ENCODE measurements at places on chromosomes 1 and 21.

GRCh38 chr1:25515033-25515432 lies 28.4 kb upstream of the LDLRAP1 start:
- DNase-seq, result no peak

DNA sequence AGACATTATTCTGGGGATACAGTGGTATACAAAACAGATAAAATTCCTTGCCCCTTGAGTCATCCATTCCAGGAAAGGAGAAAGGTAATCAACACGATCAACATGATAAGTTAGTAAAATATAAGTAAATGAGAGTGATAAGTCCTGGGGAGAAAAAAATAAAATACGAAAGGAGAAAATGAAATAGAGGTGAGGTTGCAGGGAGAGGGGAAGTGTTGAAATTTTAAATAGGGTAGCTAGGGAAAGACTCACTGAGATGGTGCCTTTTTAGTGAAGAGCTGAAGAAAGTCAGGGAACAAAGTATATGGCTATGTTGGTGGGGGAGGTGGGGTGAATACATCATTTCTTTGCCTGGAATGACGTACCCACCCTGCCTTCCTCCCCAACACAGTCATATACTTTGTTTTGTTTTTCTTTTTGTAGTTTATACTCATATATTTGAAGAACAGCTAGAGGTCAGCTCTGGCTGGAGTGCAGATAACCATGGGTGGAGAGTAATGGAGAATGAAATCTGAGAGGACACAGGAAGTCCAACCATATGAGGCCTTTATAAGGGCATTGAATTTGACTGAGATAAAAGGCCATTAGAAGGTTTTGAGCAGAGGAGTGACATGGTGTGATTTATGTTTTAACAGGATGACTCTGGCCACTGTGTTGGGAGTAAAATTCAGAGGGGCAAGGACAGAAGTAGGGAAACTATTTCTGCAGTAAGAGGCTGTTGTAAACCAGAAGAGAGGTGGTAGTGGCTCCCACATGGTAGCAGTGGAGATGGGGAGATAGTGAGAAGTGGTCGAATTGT lies 54.8 kb downstream of the OSBPL9 start:
- DNase-seq, result no peak

GRCh38 chr1:156703741-156704140 lies 1.6 kb downstream of the CRABP2 start:
- no peak for DNase-seq

- no peak for DNase-seq
These were observed 7.7 kb downstream of the TLR5 start for GRCh38 chr1:223135176-223135942.

DNA sequence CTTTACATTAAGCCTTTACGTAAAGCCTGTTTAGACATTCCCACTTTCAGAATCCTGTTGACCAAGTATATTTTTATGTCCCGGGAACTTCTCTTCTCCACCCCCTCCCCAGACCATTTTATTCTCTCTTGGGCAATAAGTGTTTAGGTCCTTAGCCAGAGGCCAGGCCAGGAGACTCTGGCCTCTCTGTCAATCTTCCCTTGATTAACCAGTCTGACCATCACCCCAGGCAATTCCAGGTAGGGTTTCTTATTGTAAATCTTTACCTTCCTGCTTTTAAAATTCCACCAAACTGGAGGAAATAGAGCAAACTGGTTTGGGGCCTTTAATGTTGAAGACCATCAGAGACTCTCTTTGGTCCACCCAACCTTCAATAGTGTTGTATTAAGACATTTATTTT lies 12.2 kb upstream of the IFI6 start:
- no peak for DNase-seq

GRCh38 chr1:114758256-114758832 lies 560 bp upstream of the CSDE1 start:
- no peak for DNase-seq

GRCh38 chr1:64437453-64437852 lies 32.5 kb upstream of the CACHD1 start:
- DNase-seq, result no peak

- DNase-seq, result no peak
These were observed 6.8 kb downstream of the TMEM9 start for GRCh38 chr1:201147396-201148015.

DNA sequence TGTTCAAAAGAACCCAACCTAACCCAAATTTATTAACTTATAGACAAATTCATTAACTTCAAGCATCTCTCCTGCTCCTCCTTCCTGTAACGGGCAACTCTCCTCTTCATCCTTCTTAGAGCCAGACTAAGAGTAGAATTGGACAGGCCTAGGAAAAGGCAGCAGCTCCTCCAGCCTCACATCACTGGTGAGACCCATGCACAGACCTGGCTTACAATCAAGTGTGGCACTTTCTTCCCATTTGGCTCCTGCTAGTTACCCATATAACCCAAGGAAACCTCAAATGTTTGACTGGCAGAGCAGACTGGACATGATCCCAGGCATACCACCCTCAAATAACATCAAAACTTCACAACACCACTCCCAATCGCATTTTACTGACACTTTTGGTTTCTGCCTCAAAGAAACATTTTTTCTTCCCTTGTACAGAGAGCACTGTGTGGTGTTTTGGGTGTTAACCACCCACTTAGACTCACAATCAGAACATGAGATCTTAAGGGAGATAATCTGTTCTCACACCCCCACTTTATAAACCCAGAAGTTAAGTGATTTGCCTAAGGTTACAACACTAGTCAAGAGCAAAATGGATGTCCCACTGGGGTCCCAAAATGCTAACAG lies 101.4 kb downstream of the SIPA1L2 start:
- DNase-seq, result no peak

DNA sequence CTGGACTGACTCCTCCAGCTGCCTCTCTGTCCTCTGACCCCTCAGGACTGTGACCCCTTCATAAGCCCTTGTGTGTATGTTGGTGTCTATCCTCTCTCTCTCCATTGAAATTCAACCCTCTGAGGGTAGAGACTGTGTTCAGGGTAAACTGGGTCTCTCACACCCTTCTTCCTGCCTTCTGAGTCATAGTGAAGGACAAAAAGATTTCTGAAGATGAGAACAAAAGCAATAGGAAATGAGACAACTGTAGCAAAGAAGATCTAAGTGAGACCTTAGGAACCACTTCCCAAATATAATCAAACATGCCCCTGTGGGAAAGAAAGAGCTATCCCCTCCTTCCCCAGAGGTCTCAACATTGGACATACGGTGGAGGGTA lies 16.9 kb downstream of the NUAK2 start:
- DNase-seq, result no peak

DNA sequence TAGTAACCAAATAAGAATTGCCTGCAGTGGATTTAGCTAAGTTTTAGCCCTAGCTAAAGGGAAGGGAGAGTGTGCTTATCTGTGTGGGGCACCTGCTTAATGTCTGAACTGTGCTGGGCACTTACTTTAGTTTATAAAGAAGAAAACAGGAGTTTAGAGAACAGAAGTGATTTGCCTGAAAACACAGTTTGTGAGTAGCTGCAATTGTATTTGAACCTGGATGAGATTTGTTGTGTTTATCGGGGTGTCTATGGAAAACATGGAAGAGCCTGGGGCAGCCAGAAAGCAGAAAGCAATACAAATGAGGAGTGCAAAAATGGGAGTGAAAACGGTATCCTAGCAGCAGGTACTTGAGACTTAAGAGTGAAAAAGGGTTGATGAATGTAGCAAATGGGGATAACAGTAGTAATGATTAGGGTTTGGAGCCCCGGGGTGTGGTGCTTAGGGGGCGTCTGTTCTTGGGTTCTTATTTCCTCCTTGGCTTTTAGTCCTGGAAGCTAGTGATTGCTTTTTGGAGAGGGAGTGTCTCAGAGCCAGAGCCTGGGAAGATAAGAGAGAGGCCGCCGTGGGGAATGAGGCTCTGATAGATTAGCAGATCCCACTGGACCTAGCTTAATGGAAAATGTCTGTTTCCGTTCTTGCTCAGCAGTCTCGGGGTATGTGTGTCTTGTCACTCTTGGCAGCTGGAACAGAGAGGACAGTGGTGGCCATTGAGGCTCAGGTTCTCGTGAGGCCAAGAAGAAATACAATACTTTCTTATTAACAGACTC lies 5.6 kb downstream of the PRCC start:
- no peak for DNase-seq

GRCh38 chr1:225500624-225501192 lies 72.9 kb upstream of the LBR start:
- DNase-seq, result no peak

DNA sequence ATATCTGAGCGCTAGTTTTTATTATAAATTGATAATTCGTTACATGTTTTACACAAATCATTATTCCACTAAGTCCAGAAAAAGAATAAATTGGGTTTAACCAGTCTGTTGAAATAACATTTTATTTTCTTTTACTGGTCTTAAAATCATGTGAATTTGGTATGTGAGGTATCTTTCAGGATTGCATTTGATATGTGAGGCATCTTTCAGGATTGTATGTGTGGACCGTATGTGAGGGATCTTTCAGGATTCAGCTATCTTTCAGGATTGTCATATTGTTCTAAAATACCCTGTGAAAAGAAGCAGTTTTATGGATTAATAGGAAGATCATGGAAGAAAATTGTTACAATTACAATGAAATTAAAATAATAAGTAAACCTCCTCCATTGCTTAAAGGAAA lies 42.9 kb downstream of the USP25 start:
- no peak for DNase-seq

DNA sequence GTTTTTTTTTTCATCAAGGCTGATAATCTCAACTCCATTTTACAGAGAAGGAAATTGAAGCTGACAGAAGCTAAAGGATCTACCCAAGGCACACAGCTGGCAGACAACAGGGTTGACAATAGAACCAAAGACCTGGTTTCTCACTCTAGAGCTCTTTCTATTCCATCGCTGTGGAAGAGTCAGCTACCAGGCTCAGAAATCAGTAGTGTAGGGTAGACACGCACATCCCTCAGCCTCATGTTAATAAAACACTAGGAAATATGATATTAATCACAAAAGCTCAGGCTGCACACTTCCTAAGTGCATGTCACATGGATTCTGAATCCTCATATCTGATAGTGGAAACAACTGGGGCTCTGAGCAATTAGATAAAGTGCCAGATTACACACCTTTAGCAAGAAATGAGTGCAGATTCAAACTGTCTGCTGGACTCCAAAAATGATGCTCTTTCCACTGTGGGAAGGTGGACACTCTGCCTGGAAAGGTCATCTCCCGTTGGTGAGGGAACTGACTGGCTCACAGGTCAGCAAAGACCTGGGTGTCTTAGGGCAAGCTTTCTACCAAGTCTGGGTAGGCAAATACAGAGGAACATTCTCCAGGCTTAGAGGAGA lies 139.1 kb downstream of the TGFBR3 start:
- DNase-seq, result no peak

DNA sequence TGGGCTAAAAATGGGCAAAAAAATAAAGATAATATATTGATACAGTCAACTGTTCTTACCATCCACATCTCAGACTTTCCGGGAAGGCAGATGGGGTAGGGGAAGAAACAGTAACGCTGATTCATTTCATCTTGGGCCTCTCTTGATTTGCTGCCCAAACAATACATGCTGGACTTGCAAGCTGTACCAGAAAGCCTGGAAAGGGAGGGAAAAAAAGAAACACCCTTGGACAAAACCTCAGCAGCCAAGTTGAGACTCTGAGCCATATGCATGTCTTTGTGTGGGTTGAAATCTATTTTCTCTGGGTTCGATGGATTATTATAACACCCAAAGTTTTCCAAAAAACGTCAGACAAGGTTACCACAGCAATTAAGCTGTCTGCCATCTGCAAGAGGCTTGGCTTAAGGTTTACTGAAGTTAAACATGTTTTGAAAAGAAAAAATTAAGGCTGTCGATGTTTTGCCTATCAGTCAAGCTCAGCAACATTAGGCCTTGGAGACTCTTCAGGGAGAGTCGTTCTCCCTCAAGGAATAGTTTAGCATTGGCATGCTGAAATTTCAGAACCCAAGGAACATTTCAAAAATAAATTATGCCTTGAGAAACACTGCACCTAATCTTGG lies 71.2 kb downstream of the PSMG1 start:
- no peak for DNase-seq

- DNase-seq, result no peak
These were observed 774.7 kb upstream of the ADGRL4 start for GRCh38 chr1:79781261-79781660.

- no peak for DNase-seq
These were observed 6.3 kb downstream of the MAGI3 start for GRCh38 chr1:113396585-113396984.

- DNase-seq, result no peak
These were observed 71.8 kb downstream of the ODF2L start for GRCh38 chr1:86324130-86324822.

DNA sequence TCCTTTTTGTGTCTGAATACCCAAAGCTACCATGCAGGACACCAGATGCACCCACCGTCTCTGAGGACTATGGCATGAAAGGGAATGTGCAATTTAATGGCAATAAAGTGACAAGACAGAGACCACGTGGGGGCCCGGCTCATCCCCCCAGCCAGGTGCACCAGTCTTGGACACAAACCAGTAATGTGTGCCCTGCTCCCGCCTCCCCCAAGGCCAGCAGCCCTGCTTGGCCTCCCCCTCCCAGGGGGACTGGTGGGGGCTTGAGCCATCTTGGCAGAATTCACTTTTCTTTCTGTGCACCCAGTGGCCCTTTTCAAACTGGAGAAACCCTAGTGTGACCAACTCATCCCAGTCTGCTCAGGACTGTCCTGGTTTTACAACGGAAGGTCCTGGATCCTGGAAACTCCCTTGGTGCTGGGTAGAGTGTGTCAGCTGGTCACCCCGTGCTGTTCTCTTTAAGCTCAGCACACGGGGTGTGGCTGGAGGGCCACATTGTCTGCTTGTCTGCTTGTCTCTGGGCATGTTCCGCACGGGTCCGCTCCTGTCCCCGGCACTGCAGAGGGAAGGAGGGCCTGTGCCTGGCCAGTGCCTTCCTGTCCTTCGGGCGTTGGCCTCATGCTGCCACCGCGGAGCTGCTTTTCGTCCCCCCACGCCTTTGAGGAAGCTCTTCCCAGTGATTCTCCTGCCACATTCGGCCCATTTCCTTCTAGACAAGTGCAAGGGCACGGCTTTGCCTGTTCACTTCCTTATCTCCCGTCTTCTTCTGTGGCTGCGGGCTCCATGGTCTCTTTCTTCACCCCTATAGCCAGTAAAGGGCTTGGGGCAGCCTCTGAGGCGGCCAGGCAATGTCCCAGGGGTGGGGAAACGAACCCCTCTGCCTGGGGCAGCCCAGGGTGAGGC lies 45.8 kb upstream of the TTC34 start:
- no peak for DNase-seq

DNA sequence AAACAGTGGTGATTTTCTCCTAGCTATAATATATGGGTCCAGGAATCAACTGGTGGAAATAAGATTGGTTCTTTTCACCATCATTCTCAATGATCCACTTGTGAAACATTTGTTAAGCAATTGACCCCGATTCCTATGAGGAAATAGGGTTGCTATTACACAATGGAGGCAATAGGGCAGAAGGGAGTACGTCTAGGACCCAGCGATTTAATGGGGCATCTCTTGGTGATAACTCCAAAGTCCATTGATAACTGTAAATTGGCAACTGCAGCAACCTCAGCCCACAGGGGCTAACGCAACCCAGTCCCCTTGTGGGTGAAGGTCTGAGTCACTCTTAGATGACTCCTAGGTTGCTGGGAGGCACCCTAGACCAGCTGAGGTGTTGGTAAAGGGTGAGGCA lies 62.5 kb upstream of the BARHL2 start:
- DNase-seq, result no peak
